Suprapubic skin (tissue), 4 donors: ENCODE measurements at places on chromosomes 12 and 14.

GRCh38 chr14:54652188-54652587 lies 85.3 kb downstream of the SAMD4A start:
- no peaks in the 10 kb centered on the region for H3K27me3 ChIP-seq
- H3K27ac ChIP-seq, result peak overlapping the region; percentile 91
- DNase-seq, result peak; percentile 91
- peaks cover 51% of the 10 kb centered on the region for H3K4me1 ChIP-seq
- peak overlapping the region; percentile 28 for H3K4me3 ChIP-seq
- H3K36me3 ChIP-seq, result no peaks in the 10 kb centered on the region

DNA sequence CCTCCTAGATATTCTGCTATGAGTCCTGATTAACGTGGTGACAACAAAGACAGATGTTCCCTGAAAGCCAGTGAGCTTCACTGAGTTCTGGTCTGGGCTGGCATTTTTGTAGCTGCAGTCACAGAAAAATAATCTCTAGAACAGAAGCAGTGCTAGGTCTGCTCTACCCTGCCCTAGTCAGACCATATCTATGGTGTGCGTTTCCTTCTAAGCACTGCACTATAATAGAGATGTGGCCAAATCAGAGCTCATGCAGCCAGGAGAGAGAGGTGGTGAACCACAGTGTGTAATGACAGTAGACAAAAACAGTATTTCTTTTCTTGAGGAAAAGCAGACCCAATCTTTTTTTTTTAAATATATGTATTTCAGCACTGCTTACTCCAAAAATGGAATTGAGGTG lies 76.3 kb downstream of the CMAS start:
- DNase-seq, result no peak
- H3K4me1 ChIP-seq, result no peaks in the 10 kb centered on the region
- no peaks in the 10 kb centered on the region for H3K36me3 ChIP-seq
- H3K27me3 ChIP-seq, result no peaks in the 10 kb centered on the region
- H3K4me3 ChIP-seq, result no peak overlapping the region

DNA sequence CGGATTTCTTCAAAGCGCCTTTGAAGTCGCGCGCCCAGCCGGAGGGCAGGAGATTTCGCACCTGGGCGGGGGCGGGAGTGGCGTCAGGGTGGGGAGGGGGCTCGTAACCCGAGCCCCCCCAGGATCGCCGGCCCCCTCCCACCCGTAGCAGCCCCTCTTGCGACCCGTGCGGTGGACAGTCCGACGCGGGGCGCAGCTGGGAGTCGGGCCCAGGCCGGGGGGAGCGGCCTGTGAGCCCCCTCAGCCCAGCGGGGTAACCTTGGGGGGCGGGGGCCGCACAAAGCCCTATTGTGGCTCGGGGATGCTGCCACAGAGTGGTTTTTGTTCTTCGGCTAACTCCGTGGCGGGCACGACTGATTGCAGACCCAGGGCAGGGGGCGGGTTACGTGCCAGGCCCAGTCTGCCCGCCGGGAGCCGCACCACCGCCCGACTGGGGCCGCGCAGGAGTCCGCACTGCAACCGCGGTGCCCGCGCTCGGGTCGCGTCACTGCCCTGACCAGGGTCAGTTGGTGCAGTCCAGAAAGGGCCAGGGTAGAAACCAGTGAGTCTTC lies 4.2 kb upstream of the AAAS start:
- no peaks in the 10 kb centered on the region for H3K36me3 ChIP-seq
- no peak for DNase-seq
- H3K4me3 ChIP-seq, result peak overlapping the region; percentile 71
- H3K27me3 ChIP-seq, result no peaks in the 10 kb centered on the region

DNA sequence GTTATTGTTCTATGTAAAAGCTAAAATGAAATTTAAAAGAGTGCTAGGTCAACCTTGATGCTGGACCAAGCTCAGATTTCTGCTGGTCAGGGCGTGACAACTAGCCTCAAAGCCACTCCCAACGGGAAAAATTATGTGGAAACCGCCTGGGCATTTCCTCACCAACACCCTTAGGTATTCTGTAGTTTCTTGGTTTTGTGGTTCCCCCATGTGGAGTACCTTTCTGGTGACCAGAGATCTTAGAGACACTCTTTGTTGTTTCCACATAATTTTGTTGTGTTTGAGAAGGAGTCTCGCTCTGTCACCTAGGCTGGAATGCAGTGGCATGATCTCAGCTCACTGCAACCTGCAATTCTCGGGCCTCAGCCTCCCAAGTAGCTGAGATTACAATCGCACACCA lies 119.9 kb downstream of the DENND5B start:
- no peaks in the 10 kb centered on the region for H3K4me1 ChIP-seq
- H3K4me3 ChIP-seq, result no peak overlapping the region
- no peak for DNase-seq
- H3K27me3 ChIP-seq, result no peaks in the 10 kb centered on the region

- peaks cover 29% of the 10 kb centered on the region for H3K4me1 ChIP-seq
- no peaks in the 10 kb centered on the region for H3K27me3 ChIP-seq
- H3K27ac ChIP-seq, result no peak overlapping the region
These were observed 80.0 kb downstream of the BORCS5 start for GRCh38 chr12:12436831-12437345.

DNA sequence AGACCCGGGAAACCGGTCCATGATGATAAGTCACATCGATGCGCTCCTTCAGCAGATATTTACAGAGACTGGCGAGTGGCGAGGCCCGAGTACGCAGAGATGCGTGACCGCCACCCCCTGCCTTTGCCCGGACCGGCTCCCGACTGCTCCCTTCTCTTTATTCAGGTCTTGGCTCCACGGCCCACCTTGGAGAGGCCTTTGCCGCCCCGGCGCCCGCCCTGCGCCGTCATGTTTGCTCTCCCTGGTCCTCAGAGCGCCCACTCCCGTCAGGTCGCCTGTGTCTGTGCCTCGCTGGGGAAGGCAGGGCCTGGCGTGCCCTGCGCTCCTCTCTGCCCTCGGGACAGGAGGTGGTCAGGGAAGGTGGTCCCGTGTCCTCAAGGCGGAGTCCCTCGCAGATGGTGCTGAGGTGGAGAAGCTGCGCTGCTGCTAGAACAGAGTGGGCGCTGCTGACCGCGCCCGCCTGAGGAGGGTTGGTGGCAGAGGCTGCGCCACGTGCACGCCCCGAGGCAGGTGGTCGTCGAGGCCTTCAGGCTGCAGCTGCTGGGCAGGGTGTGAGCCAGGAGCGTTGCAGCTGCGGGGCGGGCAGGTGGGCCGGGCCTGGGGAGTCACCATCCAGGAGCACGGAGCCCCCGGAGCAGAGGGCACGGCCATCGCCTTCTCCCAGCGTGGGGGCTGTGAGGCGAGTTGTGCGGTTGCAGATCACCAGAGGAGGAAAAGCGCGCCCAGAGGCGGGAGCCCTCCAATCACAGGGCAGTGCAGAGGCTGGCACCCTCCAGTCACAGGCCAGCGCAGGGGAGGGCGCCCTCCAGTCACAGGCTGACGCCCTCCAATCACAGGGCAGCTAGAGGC lies 27.2 kb downstream of the DDX51 start:
- H3K27me3 ChIP-seq, result no peaks in the 10 kb centered on the region
- DNase-seq, result peak; percentile 73
- no peak overlapping the region for H3K4me3 ChIP-seq
- no peak overlapping the region for H3K27ac ChIP-seq

- DNase-seq, result no peak
- no peaks in the 10 kb centered on the region for H3K27me3 ChIP-seq
- H3K27ac ChIP-seq, result peak overlapping the region; percentile 91
- H3K4me1 ChIP-seq, result peaks cover 63% of the 10 kb centered on the region
- H3K4me3 ChIP-seq, result no peak overlapping the region
These were observed 5.2 kb upstream of the LRP1-AS start for GRCh38 chr12:57152639-57153038.

- no peaks in the 10 kb centered on the region for H3K36me3 ChIP-seq
- peaks cover 36% of the 10 kb centered on the region for H3K4me1 ChIP-seq
- peak overlapping the region; percentile 86 for H3K4me3 ChIP-seq
- DNase-seq, result peak; percentile 96
- H3K27ac ChIP-seq, result peak overlapping the region; percentile 99
- H3K27me3 ChIP-seq, result no peaks in the 10 kb centered on the region
These were observed 135.8 kb downstream of the MON2 start for GRCh38 chr12:62602255-62603060.

DNA sequence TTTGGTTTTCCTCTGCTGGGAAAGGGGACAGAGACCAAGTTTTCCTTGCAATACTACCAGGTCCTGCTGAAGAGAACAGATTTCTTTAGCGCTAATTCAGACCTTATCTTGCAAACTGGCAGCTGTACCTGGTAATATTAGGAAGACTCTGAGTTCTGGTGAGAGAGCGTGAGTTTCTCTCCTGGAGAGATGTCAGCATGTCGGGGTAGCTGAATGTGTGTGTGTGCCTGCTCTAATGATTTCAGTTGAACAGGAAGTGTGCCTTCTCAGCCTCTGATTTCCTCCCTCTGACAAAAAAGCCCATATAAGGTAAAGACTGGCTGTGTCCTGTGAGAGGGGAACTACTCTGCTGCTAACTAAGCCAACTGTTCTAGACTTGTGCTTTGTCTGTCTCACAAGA lies 10.3 kb upstream of the ERP27 start:
- peak overlapping the region; percentile 49 for H3K27ac ChIP-seq
- no peaks in the 10 kb centered on the region for H3K27me3 ChIP-seq
- peaks cover 65% of the 10 kb centered on the region for H3K4me1 ChIP-seq
- no peak for DNase-seq

DNA sequence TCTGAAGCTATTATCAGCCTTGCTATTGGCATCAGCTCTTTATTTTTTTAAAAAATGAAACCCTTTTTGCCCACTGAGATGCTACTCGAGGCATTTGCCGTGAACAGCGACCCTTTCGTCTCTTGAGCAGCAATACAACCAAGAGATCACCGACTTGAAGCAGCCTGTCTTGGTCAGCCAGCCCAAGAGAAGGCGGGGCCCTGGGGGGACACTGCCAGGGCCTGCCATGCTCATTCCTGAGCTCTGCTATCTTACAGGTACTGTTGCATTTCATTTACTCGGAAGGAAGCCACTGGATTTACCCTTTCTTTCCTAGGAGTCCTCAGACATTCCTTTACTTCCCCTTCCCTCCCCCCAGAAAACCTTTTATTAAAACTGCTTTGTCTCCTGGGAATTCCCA lies 16.7 kb downstream of the PIWIL1 start:
- H3K27ac ChIP-seq, result no peak overlapping the region
- no peak overlapping the region for H3K4me3 ChIP-seq
- DNase-seq, result no peak
- no peaks in the 10 kb centered on the region for H3K36me3 ChIP-seq
- H3K4me1 ChIP-seq, result peaks cover 6% of the 10 kb centered on the region

GRCh38 chr14:100421756-100422470 lies 98.8 kb downstream of the SLC25A47 start:
- DNase-seq, result no peak
- H3K27me3 ChIP-seq, result no peaks in the 10 kb centered on the region
- no peak overlapping the region for H3K27ac ChIP-seq
- no peaks in the 10 kb centered on the region for H3K36me3 ChIP-seq
- no peak overlapping the region for H3K4me3 ChIP-seq

DNA sequence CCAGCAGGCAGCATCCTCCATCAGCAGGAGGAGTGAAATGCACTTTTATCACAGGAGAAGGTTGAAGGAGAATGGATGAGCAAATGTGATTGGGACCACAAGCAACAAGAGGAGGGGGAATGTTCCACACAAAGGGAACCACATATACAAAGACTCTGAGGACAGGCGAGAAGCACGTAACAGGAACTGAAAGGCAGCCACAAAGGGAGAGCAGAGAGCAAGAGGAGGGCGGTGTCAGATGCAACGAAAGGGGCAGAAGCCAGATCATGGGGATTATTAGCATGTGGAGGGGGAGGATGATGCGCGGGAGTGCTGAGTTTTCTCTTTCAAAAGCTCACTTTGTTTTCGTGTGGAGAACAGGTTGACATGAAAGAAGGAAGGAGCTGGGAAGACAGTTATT lies 241.1 kb downstream of the SPTSSA start:
- H3K4me1 ChIP-seq, result no peaks in the 10 kb centered on the region
- H3K36me3 ChIP-seq, result no peaks in the 10 kb centered on the region
- no peak overlapping the region for H3K4me3 ChIP-seq
- no peak overlapping the region for H3K27ac ChIP-seq
- DNase-seq, result no peak

DNA sequence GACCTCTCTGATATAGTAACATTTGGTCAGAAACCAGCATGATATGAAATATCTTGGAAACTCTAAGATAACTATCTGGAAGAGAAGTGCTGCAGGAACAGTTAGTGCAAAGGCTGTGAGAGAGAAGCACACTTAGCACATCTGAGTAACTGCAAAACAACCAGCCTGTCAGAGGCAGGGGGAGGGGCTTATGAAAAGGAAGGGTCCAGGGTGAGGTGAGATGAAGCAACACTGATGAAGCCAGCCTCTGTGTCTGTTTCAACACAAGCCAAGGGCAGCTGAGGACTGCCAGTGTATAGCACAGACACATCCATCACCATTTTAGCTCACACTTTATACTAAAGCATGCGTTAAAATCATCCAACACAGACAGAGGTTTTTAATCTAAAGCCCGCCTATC lies 37.4 kb upstream of the OVCH1 start:
- no peaks in the 10 kb centered on the region for H3K36me3 ChIP-seq
- no peak overlapping the region for H3K27ac ChIP-seq
- H3K27me3 ChIP-seq, result no peaks in the 10 kb centered on the region
- H3K4me1 ChIP-seq, result no peaks in the 10 kb centered on the region
- no peak overlapping the region for H3K4me3 ChIP-seq
- DNase-seq, result no peak

DNA sequence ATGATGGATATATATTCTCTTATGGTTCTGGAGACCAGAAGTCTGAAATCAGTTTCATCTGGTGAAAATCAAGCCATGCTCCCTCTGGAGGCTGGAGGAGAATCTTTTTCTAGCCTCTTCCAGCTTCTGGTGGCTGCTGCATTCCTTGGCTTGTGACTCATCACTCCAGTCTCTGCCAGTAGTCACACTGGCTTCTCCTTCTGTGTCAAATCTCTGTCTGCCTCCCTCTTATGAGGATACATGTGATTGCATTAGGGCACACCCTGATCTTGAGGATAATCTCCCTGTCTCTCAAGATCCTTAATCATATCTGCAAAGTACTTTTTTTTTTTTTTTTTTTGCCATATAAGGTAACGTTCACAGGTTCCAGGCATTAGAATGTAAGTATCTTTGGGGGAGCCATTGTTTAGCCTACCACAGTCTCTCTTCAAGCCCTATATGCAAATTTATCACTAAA lies 17.7 kb downstream of the DNAL1 start:
- peak; percentile 64 for DNase-seq
- H3K4me3 ChIP-seq, result no peak overlapping the region
- no peaks in the 10 kb centered on the region for H3K27me3 ChIP-seq
- no peaks in the 10 kb centered on the region for H3K4me1 ChIP-seq

GRCh38 chr12:25518512-25518911 lies 34.6 kb downstream of the LMNTD1 start:
- no peaks in the 10 kb centered on the region for H3K27me3 ChIP-seq
- DNase-seq, result no peak
- no peak overlapping the region for H3K27ac ChIP-seq
- H3K4me1 ChIP-seq, result peaks cover 7% of the 10 kb centered on the region
- H3K4me3 ChIP-seq, result no peak overlapping the region

DNA sequence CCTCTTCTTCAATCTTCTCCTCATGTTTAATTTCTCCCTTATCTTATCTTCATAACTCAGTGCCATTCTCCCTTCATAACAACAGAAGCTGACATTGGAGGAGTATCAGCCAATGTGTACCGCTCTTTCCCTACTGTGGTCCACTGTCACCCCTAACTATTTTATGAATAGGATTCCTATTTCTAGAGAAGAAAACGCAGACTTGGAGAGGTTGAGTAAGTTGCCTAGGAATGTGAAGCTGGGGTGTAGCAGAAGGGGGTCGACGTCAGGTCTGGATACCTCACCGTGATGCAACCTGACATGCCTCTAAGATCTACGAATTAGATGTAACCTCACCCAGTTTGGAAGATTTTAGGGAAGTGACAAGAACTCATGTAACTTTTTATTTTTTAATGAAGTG lies 17.1 kb downstream of the LMO3 start:
- H3K27ac ChIP-seq, result no peak overlapping the region
- no peaks in the 10 kb centered on the region for H3K36me3 ChIP-seq
- H3K27me3 ChIP-seq, result no peaks in the 10 kb centered on the region
- DNase-seq, result no peak
- no peaks in the 10 kb centered on the region for H3K4me1 ChIP-seq
- no peak overlapping the region for H3K4me3 ChIP-seq
